Effector CD4-positive, alpha-beta T cell (primary cell): ENCODE measurements at places on chromosomes 3 and 15.

DNA sequence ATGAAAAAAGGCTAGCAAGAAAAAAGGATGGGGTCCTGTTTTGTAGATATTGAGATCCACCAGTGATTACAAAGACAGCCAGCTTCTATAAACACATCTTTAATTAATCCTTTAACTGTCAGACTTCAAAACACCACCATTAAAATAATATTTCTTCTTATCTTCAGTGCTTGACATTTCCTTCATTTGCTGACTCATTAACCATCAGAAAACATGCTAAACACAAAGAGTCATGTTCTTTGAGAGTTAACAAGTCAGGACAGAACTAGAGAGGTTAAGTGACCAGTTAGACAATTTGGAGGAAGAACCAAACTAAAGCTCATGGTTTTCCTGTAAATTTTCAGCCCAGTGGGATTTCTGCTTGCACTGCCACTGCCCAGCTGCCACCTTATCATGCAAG lies 111.4 kb downstream of the MEIS2 start:
- DNase-seq, result no peak

- DNase-seq, result no peak
Measured at GRCh38 chr3:129617381-129618185, 11.1 kb upstream of the PLXND1 start.

GRCh38 chr3:107275511-107275910 lies 101.7 kb upstream of the CCDC54 start:
- DNase-seq, result no peak

DNA sequence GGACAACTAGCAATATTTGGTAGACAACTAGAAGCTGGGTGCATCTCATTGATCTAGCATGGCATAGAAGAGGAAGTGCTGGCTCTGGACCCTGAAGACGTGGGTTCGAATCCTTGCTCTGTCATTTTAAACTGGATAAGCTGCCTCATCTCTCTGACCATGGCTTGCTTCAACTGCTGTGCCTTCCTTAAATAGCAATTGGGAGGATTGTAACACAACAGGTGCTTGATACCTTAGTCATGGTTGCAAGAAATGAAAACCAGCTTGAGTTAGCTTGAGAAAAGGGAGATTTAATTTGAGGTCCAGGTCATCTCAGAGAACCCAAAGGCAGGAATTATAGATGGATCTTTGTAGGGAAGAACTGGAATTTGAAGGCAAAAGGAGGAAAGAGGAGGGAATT lies 14.8 kb upstream of the RGMA start:
- DNase-seq, result no peak

- DNase-seq, result no peak
Measured at GRCh38 chr3:183485585-183485984, 57.2 kb upstream of the MCF2L2 start.

- DNase-seq, result no peak
Measured at GRCh38 chr3:183117056-183117455, 17.8 kb upstream of the MCCC1 start.

GRCh38 chr15:52790941-52791751 lies 1.0 kb upstream of the ONECUT1 start:
- DNase-seq, result no peak

GRCh38 chr3:38532529-38532928 lies 36.4 kb downstream of the EXOG start:
- no peak for DNase-seq

- no peak for DNase-seq
Measured at GRCh38 chr3:191263365-191263764, 64.3 kb downstream of the OSTN start.

GRCh38 chr3:191894406-191894805 lies 433.4 kb downstream of the PYDC2 start:
- DNase-seq, result no peak

DNA sequence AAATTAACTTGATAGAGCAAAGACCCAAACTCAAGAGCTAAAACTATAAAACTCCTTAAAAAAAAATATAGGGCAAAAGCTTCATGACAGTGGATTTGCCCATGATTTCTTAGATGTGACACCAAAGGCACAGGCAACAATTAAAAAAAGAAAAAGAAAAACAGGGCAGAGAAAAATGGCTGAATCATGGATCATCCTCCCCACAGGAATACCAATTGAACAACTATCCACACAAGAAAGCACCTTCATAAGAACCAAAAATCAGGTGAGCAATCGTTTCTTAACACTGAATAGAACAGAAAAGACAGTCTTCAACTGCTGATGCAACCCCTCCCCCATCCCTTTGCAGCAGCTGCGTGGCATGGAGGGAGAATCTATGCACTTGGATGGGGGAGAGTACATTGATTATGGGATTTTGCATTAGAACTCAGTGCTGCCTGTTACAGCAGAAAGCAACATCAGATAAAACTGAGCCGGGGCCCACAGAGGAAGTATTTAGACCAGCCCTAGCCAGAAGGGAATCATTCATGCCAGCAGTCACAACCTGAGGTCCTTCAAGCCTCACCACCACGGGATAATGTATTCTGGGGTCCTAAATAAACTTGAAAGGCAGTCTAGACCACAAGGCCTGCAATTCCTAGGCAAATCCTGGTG lies 15.7 kb downstream of the C3orf33 start:
- DNase-seq, result no peak

GRCh38 chr15:92843326-92843725 lies 56.8 kb upstream of the CHD2 start:
- no peak for DNase-seq

DNA sequence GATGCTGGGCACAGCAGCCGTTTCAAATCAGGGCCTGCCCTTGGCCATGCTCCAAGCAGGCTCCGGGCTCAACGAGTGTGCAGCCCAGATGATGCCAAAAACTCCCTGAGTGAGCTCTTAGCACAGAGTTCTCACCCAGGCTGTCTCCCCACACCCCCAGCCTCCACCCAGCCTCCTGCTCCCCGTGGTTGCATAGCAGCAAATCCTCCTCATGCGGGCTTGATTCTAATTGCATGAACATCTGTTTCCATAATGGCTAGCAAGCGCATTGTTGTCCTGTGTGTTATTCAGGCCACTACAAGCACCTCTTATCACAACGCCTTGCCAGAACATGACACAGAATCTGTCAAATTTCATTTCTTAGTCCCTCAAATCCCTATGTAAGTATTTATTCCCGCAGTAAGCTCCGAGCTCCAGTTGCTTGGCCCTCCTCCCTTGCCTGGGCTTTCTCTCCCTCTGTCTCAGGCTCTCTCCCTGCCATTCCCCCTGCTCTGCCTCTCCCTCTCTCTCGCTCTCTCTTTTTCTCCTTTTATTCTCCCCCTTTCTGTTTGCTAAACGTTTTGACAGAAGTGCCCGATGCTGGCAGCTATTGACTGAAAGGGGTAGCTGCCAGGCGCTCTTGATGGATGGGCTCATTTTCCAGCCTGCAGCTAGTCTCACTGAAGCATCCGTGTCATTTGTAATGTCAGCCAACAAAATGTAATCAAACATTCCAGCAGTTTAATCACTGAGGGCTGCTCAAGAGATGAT lies 306.5 kb downstream of the IL20RB start:
- DNase-seq, result no peak

DNA sequence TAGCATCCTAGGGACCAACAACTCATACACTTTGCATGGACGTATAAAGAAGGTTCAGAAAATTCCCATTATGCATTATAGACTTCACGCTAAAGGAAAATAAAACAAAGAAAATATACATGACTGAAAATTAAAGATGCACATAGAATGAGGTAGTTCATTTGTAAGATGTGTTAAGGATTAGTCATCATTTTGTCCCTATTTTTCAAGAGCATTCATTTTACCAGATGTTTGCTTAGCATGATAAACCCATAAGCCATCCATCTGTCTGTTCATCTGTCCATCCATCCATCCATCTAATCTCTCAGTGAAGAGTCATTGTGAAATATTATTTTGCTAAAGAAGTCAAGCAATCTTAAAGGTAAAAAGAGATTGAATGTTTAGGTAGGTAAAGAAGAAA lies 80.3 kb downstream of the TFG start:
- DNase-seq, result no peak

DNA sequence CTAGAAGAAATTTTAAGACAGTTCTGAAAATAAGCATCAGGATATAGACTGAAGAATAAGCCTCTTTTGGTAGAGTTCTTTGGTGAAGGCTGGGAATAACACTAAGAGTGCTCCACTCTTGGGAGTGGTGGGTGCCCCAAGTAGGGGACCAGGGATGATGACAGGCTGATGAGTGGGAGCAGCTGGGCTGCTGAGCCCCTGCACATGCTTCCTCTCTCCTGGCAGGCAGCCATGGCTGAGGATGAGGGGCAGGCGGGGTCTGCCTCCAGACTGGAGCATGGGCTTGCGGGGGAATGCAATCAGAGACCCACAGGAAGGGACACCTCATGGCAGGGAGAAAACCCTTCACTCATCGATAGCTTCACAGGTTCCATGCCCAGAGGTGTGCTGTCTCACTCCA lies 72.6 kb upstream of the RORA start:
- no peak for DNase-seq

DNA sequence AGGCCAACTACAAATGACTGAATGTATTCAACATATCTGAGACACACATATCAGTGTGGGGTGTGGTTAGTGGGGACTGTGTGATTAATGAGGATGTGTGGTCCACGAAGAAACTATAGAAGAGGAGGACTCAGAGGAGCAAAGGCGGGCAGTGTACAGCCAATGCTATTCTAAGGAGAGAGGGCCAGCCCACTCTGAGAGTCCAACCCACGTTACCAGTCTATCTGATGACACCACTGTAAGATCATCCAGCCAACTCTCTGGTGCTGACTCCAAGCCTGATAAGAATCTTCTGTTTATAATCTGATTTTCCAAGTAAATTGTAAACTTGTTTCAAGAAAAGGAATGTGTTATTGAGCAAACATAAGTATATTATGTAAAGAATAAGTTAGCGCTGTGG lies 47.2 kb downstream of the MCF2L2 start:
- no peak for DNase-seq

- no peak for DNase-seq
Measured at GRCh38 chr15:27675571-27675970, 423.5 kb downstream of the OCA2 start.

- DNase-seq, result no peak
Measured at GRCh38 chr3:70740071-70740470, 427.6 kb upstream of the MDFIC2 start.

DNA sequence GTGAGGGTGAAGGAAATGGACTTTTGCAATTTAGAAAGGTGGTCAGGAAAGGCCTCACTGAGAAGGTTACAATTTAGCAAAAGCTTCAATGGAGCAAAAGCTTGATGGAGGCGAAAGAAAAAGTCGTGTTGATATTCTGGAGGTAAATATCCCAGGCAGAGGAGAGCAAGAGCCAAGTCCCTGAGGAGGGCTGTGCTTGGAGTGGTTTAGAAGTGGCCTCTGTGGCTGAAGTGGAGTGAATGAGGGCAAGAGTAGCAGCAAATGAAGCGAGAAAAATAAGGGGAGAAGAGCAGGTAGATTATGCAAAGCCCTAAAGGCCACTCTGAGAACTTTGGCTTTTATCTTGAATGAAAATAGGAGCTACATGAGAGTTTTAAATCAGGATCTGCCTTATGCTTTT lies 54.1 kb downstream of the GUCA1C start:
- no peak for DNase-seq

- DNase-seq, result no peak
Measured at GRCh38 chr15:29922191-29922590, 99.9 kb upstream of the TJP1 start.

GRCh38 chr15:39468331-39468730 lies 112.5 kb upstream of the THBS1 start:
- DNase-seq, result no peak

DNA sequence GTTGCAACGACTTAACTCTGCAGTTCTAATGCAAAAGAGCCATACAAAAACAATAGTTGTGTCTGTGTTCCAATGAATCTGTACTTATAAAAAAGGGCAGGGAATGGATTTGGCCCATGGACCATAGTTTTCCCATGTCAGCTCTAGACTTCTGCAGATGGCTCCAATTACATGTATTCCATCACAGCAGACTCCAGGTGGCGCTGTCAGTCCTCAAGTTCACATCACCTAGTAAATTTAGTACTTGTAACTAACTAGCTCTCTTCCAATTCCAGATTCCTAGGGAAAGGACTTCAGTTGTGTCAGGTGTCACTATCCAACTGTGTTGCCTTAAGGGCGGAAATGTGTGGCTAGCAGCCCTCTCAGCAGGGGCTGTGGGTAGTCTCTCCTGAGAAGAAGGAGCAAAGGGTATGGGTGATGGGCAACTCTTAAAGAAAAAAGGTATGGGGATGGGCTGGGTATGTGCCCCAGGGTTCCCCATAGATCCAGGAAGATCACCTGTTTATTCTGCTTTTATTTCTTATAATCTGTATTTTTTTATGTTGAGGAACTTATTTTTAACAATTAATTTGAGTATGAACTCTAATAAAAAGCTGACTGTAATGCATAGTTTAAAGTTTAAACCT lies 36.2 kb downstream of the BBS4 start:
- DNase-seq, result peak; percentile 52

GRCh38 chr15:91528801-91529200 lies 324.7 kb upstream of the SLCO3A1 start:
- DNase-seq, result no peak

- no peak for DNase-seq
Measured at GRCh38 chr15:65209701-65210643, 1.3 kb downstream of the CILP start.
